Bone marrow (tissue), 2 donors: ENCODE measurements at places on chromosomes 6 and 20.

- peak; percentile 18 for DNase-seq
These were observed 43.7 kb upstream of the MAP7 start for GRCh38 chr6:136593748-136594490.

- no peak for DNase-seq
These were observed 141.7 kb downstream of the CD164 start for GRCh38 chr6:109240370-109241084.

- no peak for DNase-seq
These were observed 386.6 kb upstream of the ARID1B start for GRCh38 chr6:156390621-156391020.

DNA sequence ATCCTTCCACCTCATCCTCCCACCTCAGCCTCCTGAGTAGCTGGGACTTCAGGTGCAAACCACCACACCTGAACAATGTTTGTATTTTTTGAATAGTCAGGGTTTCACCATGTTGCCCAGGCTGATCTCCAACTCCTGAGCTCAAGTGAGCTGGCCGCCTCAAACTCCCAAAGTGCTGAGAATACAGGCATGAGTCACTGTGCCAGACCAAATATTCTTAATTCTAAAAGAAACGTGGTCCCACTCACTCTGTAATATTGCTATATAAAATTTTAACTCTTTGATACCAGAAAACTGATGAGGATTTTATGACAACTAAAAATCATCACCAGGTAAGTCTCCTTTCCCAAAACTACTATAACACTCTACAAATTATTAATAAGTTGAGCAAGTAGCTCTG lies 716.8 kb upstream of the GJE1 start:
- DNase-seq, result no peak

GRCh38 chr6:2355150-2355549 lies 109.7 kb upstream of the GMDS start:
- no peak for DNase-seq

DNA sequence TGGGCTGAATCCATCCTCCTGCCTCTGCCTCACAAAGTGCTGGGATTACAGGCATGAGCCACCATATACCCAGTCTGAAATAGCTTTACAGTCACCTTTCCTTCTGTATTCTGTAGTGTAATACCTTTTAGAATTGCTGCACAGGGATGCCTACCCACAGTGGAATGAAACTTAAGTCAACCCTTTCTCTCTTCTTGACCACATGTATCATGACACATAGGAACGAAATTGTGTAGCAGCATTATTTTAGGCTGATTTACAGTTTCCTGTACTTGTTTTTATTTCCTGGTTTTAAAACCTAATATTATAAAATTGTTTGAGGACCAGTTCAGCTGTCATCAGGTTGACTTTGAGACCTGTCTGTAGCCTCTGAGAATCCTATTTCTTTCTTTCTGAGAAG lies 297.8 kb downstream of the ZFAND3 start:
- DNase-seq, result no peak

DNA sequence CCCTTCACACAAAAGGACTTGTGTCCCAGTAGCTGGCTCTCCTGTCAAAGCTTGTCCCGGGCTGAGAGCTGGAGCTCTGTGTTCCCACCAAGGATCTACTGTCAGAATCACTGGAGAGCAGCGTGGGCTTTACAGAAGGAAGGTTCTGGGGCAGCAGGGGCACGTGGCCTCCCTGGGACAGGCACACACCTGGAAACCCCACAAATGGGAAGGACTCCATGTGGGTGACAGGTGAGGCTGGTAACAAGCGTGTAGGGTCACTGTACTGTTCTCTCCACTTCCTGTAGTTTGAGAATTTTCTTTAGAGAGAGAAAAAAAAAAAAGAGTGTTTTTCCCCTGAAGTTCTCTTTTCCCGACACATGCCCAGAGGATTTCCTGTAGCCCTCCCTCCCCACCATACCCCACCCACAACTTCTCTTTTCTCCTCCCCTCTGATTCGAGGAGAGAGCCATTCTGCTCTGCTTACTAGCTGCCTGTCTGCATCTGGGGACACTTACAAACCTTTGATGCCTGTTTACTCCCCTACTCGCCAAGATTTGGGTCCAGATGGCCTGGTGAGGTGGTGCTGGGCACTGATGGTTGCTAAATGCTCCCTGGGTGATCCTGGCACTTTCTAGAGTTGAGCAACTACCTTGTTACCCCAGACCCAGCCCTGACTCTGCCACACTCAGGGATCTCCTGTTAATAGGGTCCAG lies 84.1 kb upstream of the SIRPA start:
- DNase-seq, result no peak

DNA sequence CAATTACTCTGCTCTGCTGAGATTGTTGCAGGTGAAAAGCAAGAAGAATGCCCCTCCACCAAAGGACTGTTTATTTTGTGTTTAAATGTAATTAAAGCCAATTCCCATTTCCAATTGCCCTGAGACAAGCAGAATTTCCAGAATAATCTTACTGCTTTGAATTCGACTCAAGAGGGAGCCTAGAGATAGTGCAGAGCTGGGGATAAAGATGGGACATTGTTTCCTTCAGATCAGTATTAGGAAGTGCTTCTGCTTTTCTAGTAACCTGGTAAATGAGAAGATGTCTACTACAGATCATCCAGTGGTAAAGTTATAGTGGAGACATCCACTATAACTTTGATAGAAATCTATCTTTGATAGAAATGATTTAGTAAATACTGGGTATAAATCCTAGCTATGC lies 326.9 kb downstream of the UBE3D start:
- DNase-seq, result no peak

DNA sequence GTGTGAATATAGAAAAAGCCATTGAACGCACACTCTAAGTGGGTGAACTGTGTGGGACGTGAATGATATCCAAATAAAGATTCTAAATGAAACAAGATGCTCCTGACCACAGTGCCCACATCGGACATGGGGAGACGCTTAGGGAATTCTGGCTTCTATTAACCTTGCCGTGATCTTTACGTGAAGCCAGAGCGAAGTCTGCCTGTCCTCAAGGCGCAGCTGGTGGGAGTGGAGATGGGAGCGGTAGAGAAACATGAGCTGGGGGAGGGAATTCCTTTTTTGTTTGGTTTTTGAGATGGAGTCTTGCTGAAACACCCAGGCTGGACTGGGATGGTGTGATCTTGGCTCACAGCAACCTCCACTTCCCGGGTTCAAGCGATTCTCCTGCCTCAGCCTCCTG lies 46.0 kb downstream of the VSTM2L start:
- DNase-seq, result no peak

GRCh38 chr20:39874049-39874893 lies 814.8 kb downstream of the MAFB start:
- no peak for DNase-seq

DNA sequence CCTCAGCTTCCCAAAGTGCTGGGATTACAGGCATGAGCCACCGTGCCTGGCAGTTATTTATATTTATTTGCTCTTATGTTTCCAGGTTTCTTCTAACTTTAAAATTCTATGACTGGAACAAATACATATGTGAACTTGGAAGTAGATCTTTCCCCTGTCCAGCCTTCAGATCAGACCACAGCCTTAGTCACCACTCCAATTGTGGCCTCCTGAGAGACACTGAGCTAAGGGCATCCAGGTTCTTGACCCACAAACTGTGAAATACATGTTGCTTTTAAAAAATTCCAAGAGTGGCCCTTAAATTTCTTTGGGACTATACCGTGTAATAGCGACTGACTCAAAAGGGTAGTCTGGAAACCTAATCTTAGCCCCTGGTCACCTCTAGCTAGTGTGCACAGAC lies 1.5 kb upstream of the ADGRG6 start:
- DNase-seq, result no peak

DNA sequence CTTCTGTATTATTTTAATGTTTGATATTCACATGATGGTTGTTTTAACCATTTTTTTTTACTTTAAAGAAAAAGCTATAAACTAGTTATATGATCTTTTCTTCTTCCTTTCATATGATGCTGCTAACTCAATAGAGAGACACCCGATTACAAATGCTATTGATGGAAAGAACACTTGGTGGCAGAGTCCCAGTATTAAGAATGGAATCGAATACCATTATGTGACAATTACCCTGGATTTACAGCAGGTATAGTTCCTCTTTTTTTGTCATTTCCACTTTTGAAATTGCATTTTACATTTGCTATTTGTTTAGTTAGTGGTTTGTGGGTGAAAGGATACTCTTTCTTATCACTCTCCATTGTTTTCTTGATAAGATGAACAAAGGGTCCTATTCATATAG lies 176.7 kb downstream of the LAMA2 start:
- DNase-seq, result no peak

DNA sequence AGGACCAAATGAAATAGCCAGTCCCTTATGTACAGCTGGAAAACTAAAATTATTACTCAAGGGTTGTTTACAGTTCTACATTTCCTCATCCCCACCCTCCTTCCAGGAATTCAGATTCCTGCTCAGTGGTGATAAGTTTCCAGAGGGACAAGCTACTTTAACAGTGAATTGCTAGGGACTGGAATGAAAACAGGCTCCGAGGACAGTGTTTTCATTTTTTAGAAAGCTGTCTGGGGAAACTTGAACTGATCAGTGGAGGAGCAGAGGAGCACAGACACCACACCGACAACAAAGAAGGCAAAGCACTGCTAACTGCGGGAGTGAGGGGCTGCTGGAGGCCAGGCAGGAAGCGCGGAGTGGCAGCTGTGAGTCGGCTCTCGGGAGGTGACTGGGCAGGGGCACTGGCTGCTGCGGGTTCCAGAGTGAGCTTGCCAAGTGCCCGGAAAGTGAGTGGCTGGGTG lies 322.2 kb downstream of the ESR1 start:
- no peak for DNase-seq

DNA sequence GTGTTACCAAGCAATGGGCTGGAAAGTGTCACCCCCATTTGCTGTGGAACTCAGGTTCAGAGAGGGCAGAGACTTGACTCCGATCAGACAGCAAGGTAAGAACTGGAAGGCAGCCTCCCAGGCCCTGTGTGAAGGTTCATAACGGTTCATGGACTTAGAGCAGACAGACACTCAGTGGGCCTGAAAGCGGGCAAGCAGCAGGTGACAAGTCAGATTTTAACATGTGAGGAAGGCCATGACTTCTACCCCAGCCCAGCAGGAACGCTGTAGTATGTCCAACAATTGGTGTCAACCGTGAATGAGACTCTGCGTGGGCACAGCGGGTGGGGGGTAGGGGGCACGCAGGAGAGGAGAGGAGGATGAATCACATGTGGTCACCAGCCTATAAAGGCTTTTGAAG lies 217.6 kb upstream of the SNX9 start:
- no peak for DNase-seq

DNA sequence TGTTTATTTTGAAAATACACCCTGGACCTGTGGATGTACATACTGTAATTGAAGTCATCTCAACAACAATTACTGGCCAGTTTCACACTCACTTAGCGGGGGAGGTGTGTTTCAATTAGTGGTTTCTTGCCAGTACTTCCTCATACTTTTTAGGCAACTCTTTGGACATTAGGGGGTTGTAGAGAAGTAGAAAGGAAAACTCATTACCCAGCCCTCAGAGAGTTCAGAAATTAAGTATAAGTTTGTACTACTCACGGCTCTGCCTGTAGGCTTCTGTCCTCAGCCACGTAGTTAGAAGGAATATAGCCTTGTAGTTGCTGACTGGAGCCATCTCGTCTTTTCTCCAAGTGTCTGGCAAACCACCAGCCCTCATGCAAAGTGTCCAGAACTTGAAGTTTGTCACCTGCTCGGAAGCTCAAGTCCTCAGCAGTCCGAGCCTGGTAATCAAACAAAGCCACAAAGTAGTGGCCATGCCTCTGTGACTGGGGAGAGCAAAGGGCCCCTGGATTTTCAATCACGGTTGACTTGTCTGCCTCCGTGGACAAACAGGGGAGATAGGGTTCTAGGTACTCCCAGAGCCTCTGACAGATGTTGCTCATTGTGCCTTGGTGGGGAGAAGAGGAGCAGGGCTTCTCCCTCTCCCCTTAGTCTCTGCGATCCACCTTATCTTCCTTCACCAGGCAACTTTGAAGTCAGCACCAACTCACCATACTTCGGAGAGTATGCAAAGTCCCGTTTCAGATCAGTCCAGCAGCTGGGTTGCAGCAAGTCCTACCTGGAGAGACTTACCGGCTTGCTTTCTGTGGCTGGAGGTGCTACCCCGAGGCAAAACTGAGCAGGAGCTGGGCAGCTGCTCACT lies 749 bp downstream of the FRK start:
- DNase-seq, result no peak

DNA sequence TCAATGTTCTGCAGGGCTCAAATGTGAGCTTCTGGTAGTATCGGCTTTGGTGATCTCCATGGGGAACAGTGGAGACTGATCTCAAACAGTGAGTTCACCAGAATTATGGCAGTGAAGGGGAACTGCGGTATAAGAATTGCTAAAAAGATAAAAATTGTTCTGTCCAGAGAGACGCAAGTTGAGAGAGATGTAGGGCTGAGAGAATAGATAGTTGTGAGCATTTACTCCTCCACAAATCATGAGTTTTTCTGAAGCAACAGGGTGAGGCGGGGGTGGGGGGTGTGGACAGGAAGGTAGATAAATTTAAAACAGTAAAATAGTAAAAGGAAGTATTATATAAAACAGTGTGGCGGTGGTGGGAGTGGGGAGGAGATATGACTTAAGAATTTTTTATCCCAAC lies 98.6 kb upstream of the NEDD9 start:
- DNase-seq, result peak; percentile 2
